ENCODE measurements at places on chromosomes 3 and 15.

GRCh38 chr3:101778385-101779046, 495 bp upstream of the NXPE3 start:
- DNase-seq: no peak

DNA sequence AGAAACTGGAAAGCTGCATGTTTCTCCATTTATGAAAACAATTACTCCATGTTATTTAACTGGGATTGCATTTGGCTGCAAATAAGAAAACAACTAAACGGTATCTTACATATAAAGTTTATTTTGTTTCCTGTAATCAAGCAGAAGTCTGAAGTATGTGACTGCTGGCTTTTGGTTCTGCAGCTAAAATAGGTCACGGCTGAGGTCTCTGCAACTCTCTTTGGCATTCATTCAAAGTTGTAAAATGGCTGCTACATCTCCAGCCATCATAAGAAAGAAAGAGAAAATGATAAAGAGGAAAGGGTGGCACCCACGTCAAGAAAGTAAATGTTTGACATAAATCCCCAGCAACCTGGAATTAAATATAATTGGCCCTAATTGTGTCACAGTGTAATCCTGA, 406.1 kb downstream of the TBC1D5 start:
- DNase-seq: no peak

GRCh38 chr3:123695152-123695551, 110.3 kb upstream of the HACD2 start:
- DNase-seq: no peak

- no peak for DNase-seq
These were observed 20.3 kb downstream of the ACAA1 start for GRCh38 chr3:38116471-38117162.

DNA sequence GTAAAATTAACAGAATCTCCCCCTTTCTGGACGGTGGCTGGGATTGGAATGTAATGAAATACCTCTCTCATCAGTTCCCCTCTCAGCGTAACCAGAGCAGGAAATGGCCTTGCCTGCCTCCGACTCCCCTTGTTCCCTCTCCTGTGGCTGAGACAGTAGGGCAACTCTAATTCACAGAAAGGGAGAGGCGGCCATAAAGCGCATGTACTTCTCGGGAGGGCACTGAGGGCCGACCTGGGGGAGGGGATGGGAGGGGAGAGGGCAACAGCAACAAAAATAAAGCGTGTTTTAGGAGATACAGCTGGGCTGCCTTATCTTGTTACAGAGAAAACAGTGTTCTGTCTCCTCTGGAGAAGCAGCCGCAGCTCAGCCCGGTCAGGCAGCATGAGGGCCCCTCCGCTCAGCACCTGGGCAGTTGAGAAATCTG, 783.3 kb upstream of the ARRDC4 start:
- DNase-seq: no peak

DNA sequence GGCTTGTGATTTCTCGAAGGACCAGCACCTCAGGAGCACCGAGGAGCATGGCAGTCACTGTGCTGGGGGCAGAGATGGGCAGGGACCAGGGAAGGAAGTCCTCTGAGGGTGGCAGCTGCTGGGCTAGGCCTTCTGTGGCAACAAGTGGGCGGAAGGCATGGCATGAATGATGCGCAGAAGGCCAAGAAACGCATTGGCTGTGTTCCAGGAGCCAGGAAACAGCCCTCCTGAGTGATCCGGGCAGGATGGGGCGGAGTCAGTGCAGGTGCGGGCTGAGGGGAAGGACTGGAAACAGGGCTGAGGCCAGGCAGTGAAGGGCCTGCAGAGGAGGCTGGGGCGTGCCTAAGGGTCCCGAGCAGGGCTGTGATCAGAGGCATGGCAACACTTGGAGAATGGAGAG, 23.6 kb downstream of the MRPS11 start:
- DNase-seq: no peak

All from stimulated activated CD4-positive, alpha-beta T cell treated with anti-CD3 and anti-CD28 coated beads, Interleukin-1b, Interleukin-23, amount 100 ng/mL, for 4 hours (primary cell).